Fibroblast of pulmonary artery (primary cell): ENCODE measurements at places on chromosomes 7 and 10.

GRCh38 chr10:35433851-35434426 is 97.6 kb downstream of the CCNY start:
- peak; percentile 55 for DNase-seq

DNA sequence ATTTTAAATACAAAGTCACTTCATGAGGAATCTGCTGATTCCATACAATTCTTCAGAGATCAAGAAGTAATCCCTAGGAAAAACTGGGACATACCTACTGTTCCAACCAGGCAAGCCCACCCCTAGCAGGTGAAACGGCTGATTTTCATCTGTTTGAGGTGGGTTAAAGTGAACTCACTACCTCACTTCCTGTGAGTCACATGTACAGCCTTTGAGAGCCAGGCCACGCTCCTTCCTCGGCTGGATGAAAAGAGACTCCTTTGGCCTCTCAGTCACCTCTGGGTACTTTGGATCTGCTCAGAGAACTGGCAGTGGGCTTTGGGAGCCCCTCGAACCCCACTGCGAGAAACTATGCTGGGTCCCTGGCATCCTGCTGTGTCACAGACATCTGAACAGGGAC is 68.2 kb downstream of the CHST15 start:
- no peak for DNase-seq

DNA sequence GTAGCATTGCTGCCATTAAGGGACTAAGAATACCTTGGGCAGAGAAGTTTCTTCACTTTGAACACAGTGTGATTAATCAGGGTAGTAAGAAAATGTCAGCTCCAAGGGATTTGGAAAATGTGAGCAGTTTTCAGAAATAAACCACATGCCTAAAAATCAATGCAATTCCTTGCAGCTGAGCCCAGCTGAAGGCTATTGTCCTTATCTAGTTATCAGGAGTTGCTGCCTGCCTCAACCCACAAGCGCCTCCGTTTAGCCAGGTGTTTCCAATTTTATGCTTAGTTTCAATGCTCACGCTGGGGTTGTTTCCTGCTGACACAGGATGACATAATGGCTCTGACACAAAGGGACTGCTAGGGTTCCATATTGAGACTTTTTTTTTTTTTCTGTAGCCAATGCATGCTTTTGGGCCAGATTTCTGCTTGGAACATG is 132.3 kb upstream of the ANK3 start:
- DNase-seq = peak; percentile 72

GRCh38 chr10:34567659-34568253 is 247.3 kb downstream of the PARD3 start:
- DNase-seq = no peak

GRCh38 chr7:102044984-102045673 is 227.7 kb downstream of the CUX1 start:
- DNase-seq = peak; percentile 85

DNA sequence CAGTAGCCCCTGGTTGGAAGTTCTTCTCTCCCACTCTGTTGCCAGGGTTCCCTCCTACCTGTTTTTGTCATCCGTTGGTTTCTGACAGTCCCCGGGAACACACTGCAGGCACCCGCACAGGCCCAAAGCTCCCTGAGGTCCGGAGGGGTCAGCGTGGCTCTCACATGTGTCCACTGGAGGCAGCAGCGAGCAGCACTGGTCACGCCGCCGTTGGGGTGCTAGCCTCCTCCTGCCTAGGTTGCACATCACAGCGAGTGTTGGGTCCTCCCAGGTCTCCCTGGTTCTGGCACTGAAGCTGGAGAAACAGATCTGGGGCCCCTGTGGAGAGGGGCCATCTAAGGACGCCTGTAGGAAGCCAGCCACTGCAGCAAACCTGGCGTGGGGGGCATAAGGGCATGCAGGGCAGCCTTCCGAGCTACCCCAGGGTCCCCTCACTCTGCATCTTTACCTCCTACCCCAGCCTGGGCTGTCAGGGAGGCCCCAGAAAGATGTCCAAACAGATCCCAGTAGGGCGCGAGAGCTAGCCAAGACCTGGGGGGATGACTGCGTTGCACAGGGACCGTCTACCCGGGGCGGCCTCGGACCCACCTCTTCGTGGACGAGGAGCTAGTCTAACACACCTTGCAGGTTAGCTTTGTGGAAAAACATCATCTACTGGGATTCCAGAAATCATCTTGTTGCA is 28.9 kb downstream of the LRRC27 start:
- DNase-seq = no peak
